ENCODE measurements at places on chromosomes 11 and 22.

DNA sequence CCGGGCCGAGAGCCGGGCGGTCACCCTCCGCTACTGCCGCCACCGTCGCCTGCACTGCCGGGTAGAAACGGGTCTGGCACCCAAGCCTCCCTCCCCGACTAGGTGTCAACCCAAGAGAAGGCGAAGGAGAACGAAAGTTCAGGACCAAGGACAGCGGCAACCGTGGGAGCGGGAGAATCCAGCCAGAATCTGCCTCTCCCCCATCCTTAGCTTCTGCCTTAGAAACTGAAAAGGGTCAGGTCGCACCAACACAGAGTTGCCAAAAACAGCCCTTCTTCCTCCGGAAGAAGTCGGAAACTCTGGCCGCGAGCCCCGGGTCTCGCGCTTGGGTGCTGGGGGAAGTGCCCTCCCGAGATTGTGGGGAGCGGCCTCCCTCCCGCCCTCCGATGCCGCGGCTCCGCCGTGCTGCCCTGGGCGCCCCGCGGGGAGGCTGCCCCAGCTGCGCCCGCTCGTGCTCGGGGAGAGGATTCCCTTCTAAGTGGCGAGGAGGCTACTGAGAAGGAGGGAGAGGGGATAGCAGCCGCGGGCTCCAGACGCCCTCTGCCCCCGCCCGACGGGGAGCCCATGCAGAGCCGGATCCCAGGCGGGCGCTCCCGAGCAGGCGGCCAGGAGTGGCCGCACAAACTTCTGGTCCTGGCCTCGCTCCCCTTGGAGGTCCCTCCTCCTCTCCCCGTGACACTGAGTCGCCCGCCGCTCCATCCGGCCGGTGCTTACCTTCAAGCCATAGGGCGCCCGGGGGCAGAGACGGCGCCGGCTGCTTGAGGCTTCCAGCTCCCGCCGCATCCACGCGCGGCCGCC is 637 bp downstream of the DRD2 start:
- DNase-seq: no peak

GRCh38 chr11:131762346-131763110 is 392.1 kb downstream of the NTM start:
- DNase-seq: no peak

DNA sequence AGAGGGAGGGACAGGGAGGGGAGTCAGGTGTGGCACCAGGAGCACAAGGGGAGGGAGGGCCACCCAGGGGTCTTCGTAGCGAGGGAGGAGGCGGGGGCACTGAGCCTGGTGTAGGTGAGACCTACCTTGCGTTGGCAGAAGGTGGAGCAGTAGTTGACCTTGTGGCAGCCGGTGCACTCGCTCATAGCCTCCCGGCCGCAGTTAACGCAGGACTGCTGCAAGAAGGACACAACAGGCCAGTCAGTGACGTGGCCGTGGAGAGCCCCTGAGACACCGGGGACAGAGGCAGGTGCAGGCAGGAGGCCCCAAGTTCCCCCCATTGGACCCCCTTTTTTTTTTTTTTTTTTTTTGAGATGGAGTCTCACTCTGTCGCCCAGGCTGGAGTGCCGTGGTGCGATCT is 16.8 kb downstream of the DRD4 start:
- DNase-seq: no peak

- DNase-seq: no peak
Observed at GRCh38 chr22:22201930-22202343, 42.6 kb upstream of the VPREB1 start.

DNA sequence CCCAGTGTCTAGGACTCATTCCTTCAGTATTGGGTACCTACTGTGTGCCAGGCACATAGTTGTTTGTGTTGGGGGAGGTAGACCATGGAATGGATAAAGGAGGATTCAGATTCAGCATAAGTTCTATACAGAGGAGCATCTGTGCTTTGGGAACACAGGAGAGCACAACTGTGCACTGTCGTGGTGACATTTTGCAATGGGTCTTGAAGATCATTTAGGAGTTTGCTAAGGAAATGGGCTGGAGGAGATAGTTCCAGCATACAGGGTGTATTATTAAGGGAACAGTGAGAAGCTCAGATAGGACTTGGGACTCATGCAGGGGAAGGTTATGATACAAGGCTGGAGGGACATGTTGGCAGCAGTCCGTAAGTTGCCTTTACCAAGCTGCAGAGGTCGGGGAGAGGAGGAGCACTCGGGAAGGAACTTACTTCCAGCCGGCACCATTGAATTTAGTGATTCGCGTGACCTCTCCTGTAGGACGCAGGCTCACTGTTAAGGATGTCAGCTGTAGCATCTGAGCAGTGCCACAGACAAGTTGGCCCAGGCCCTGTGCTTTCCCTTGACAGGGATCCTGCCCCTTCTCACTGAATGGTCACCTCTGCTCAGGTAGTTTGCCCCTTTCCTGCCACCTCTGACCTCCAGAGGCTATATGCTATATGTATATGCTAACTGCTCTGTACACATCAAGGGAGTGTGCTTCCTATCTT is 25.6 kb downstream of the TREH start:
- DNase-seq: no peak
